ENCODE measurements at places on chromosomes 1 and 21.

DNA sequence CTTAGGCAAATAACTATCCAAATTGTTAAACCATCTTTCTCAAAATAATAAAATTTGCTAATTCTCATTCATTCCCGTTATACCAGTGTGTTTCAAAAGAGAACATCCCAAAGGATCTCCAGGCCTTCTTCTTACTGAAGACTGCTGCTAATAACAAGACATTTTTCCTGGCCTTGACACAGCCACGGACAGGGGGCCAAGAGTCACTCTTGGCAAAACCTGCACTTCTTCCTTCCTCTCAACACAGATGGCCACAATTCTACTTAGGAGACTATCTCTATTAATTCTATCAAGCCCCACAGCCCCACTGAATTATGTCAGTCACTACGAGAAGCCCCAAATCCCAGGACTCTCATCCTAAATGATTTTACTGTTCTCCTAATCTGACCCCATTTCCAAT, 86.0 kb downstream of the EVI5 start:
- no peak for DNase-seq

DNA sequence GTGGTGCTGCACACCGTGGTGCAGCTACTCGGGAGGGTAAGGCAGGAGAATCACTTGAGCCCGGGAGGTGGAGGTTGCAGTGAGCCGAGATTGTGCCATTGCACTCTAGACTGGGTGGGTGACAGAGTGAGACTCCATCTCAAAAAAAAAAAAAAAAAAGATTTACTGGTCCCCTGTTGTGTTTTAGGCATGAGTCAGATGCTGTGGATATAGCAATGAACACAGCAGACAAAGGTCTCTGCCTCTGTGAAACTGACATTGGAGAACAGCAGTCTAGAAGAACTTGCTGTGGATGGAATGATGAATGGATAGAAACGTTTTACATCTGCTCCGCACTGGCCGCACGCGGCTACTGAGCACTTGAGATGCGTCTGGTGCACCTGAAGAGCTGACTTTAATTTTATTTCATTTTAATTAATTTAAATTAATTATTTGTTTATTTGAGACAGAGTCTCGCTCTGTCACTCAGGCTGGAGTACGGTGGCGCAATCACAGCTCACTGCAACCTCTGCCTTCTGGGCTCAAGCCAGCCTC, 24.5 kb upstream of the EPHA2 start:
- no peak for DNase-seq

- no peak for DNase-seq
Observed at GRCh38 chr1:216144661-216145450, 278.4 kb downstream of the USH2A start.

DNA sequence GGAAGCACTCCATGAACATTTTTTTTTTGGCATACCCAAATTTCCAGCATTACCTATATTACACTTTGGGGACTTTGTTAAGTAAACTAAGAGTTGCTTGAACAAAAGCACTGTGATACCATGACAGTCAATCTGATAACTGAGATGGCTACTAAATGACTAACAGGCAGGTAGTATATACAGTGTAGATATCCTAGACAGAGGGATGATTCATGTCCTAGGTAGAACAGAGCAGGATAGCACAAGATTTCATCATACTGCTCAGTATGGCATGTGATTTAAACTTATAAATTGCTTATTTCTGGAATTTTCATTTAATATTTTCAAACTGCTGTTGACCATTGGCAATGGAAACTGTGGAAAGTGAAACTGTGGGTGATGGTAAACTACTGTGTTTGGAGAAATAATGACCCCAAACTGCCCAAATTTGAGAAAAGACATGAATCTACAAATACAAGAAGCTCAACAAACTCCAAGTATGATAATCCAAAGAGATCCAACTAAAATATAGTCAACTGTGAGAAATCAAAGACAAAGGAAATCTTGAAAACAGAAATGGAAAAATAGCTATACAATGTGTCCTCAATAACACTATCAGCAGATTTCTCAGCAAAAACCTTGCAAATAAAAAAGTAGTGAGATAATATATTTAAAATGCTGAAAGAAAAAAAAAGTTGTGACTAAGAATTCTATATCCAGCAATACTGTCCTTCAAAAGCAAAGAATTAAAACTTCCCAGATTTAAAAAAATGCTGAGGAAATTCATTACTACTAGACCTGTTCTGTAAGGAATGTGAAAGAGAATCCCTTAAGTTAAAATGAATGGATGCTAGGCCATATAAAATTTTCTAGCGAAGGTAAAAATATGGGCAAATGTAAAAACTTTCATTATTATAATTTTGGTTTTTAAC, 410.4 kb downstream of the DUSP10 start:
- no peak for DNase-seq

DNA sequence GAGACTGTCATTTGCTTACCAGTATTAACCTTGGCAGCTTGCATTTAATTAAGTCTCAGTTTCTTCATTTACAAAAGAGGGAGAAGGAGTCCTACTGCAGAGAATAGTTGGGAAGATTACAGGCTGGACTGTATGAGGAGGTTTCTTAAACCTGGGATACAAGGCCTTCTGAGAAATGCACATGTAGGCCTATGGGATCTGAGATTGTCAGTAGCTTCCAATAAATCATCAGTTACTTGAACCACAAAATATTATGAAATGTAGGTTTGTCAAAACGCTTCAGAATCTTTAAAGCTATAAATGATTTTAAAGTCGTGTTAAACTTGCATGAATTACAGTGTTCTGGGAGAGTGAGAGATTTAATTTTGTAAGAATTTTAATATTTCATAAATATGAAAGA, 69.6 kb downstream of the NRIP1 start:
- DNase-seq, result no peak

DNA sequence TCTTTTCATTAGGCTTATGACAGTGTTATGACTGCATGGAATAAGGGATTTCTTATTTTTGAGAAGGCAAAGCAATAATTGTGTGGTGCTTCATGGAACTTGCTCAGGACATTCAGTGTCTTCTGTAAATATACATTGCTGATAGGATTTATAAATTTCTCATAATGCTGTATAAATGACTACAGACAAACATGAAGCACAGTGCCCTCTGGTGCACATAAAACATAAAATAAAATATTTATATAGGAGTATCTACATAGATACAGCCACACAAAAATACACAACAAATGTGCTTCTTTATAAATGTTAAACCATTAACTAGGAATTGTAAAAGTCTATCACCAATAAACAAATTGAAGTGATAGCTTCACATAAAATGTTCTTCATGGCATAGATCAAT, 24.1 kb downstream of the BRINP3 start:
- DNase-seq, result no peak

DNA sequence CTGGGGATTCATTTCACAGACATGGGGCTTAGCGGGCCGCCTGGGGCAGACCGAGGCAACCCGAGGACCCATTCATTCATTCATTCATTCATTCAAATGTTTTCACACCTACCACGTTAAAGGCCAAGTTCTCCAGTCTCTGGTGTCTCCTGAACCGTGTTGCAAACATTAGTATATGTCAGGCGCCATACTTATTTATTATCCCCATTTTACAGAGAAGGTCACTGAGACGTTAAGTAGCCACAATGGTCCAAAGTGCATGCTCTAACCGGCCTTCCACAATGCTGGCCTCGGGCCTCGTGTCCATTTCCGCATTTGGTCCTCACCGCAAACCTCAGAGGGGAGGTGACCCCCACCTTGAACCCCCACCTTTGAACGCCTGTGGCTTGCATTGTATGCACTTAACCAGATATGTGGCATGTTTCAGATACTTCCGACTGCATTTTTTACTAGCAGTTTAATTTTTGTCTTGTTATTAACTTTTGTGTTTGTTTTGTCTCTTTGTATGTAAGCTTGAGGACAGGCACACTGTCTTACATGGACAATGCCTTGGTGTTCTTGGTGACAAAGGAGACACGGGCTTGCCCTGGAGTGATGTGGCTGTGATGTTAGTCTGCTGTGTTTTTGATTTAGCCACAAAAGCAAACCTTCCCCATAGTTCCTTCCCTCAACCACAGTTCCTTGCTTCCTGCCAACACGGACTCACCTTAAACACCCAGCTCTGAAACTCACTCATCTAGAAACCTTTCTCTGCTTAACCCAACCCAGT, 1.2 kb upstream of the IFFO2 start:
- no peak for DNase-seq

DNA sequence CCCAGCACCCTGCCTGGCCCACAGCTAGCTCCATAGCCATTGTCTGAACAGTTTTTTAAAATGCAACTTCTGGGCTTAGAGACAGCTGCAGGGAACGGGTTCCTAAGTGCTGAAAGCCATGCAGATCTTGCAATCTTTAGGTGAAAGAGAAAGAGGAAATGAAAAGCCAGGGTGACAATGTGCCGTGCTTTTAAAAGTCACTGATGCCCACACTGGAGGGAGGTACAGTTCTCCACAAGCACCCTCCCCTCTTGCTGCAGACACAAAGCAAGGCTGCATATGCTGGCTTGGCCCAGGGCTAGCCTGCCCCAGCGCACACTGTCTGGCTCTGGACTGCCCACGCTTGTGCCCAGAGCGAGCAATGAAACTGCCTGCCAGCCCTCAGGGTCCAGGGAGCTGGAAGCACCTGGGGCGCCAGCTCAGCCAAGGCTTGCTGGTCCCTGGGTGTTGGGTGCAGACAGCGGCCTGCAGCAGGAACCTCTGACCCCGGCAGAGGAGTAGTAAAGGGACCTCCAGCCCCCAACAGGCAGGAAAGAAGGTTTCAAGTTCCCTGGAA, 70.4 kb downstream of the AJAP1 start:
- no peak for DNase-seq

DNA sequence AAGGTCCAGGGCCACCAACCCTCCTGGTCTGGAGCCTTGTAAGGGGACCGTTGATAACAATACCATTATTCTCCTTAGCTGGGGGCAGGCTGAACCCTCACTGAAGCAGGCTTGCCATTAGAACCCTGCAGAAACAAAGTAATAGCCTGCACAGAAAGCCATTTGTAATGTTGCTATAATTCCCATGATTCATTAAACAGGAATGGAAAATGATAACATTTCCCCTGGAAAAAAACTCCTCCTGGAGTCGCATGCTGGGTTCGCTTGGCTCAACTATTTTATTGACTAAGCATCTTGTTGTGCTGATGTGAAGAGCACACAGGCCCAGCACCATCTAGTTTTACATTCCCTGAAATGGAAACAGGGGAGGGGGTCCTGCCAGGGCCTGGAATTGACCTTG, 155.6 kb upstream of the CSF3R start:
- DNase-seq, result no peak

- DNase-seq, result no peak
Observed at GRCh38 chr1:176987016-176987415, 177.5 kb downstream of the ASTN1 start.

DNA sequence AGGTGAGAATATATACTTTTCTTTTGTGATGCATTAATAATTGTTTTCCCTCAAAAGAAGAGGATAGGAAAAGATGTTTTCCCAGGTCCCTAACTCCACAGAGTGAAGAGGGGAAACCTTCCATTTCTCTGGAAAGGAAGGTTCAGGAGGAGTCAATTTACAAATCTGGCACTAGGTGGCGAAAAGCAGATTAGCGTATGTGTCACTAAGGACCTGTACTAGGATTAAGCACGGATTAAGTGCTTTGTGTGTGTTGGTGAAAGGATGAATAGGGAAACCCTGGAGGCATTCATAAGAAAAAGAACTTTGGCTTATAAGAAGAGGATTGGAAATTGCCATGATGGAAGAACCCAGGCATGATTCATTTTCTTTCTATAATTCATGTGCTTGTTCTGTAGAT, 410.1 kb upstream of the PLXNA2 start:
- no peak for DNase-seq

- no peak for DNase-seq
Observed at GRCh38 chr1:14975119-14975518, 178.4 kb upstream of the TMEM51 start.

GRCh38 chr1:215507119-215507518, 60.0 kb upstream of the KCTD3 start:
- no peak for DNase-seq

DNA sequence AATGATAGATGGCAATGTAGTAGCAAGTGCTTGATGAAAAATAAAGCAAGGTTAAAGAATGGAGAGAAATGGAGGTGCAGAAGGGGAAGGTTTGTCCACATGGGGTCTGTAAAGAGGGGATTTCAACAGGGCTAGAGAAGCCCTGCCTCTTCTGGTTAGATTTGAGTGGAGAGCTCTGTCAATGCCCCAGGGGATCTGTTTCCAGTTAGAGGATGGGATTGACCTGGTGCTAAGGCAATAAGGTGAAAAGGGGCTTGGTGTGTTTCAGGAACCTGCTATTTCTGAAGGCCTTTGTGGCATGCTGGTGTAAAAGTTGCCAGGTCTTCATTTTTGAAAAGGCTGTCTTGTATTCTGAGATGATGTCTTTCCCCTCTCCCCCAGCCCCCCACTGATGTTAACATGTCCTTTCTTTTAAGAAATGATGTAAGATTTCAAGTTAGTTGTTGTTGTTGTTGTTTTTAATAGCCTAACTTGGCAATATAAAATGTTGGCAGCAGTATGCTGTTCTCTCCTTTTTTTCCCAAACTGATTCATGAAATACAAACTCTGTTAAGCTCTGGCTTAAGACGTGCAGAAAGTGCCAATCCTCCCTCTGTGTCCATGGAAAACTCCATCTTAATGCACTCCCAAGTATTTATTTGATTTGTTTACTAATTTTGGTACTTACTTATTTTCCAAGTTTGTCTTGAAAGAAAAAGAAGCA, 370.3 kb upstream of the ADGRL2 start:
- no peak for DNase-seq

- no peak for DNase-seq
Observed at GRCh38 chr1:79629414-79629813, 622.9 kb upstream of the ADGRL4 start.

GRCh38 chr1:43143441-43143888, 28.6 kb downstream of the EBNA1BP2 start:
- no peak for DNase-seq

Data from amniotic stem cell (primary cell).